ENCODE measurements at places on chromosomes 1 and 21.
A peak's percentile ranks its signal among the peaks of the same experiment; 100 is the strongest.

DNA sequence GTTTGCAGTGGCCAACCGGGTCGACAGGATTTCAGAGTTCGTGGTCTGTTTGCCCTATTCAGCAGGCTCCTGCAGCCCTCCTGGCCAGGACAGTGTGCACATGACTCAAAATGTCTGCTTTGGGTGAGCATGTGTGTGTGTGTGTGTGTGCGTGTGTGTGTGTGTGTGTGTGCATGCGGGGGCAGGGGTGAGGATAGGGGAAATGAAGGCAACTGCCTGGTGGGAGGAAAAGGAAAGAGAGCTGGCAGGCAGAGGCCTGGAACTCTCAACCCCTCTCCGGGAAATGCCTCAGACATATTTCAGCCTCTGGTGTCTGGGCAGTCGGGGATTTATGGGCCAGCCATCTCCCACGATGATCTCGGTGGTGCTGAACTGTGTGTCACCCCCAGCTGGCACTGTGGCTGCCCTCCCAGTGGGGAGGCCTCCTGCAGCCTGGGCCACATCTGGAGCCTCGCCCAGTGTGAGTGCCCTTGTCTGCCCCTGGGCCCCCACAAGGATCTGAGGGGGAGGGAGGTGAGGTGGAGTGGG lies 15.2 kb downstream of the CDCP2 start:
- DNase-seq, result no peak

DNA sequence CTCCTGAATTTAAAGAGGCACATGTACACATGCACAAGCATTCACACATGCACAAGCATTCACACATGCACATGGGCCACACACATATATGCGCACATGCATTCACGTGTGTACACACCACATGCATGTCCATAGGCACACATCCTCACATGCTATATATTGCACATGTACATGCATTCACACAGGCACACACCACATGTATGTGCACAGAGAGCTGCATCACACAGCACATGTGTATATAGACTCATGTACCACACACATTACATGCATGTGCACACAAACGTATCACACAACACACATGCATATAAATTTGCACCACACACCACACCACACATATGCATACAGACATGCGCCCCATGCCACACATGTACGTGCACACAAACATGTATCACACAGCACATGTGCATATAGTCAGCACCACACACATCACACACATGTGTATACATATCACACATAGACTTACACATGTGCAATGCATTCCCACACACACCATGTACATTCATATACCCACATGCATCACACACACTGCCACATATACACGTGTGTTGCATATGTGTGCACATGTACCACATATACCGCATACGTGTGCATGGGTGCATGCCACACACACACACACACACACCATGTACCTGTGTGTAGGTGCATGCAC lies 54.6 kb upstream of the COL18A1 start:
- DNase-seq, result no peak

GRCh38 chr1:224432672-224433040 lies 1.9 kb downstream of the WDR26 start:
- no peak for DNase-seq

DNA sequence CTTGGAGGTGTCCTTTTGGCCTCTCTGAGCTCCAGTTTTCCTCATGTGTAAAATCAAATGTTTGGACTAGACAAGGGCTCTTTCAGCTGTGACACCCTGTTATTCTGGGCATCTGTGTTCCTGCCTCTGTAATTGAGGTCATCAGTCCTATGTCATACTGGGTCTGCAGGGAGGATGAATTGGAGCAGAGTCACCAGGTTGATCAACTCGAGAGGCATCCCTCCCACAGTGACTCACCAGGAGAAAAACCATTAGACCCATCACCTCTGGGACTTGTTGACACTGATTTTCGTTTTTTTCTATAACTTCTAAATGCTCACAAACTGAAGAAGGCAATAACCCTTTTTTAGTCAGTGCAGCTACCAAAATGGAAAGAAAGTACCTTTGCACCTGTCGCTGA lies 82.2 kb downstream of the ST6GALNAC5 start:
- DNase-seq, result peak; percentile 15

DNA sequence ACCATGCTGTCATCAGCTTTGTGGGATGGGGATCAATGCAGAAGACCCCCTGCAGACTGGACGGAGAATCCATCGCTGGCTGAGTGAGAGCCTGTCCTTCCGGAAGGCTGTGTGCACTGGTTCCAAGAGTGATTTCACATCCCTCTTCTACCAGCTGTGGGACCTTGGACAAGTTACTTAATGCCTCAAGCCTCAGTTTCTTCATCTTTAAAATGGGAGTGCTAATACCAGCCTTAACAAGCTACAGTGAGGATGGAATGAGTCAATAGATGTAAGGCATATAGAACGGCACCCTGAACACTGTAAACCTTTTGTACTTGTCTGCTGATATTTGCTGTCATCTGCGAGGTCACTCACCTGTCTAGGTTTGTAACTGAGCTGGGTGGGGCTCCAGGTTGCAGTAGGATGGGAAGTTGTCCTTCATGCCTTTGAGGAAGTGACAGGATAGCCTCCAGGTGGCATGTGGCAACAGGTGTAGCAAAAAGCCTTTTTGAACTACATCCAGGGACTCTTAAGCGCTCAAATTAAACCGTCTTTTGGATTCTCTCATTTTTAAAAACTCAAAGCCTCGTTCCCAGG lies 27.5 kb downstream of the TMEM51 start:
- DNase-seq, result no peak

- DNase-seq, result no peak
Observed at GRCh38 chr1:1630191-1630964, 1.6 kb upstream of the MMP23B start.

GRCh38 chr1:225750420-225750819 lies 27.2 kb upstream of the SRP9 start:
- no peak for DNase-seq

GRCh38 chr1:184752656-184753055 lies 2.0 kb downstream of the EDEM3 start:
- DNase-seq, result no peak

DNA sequence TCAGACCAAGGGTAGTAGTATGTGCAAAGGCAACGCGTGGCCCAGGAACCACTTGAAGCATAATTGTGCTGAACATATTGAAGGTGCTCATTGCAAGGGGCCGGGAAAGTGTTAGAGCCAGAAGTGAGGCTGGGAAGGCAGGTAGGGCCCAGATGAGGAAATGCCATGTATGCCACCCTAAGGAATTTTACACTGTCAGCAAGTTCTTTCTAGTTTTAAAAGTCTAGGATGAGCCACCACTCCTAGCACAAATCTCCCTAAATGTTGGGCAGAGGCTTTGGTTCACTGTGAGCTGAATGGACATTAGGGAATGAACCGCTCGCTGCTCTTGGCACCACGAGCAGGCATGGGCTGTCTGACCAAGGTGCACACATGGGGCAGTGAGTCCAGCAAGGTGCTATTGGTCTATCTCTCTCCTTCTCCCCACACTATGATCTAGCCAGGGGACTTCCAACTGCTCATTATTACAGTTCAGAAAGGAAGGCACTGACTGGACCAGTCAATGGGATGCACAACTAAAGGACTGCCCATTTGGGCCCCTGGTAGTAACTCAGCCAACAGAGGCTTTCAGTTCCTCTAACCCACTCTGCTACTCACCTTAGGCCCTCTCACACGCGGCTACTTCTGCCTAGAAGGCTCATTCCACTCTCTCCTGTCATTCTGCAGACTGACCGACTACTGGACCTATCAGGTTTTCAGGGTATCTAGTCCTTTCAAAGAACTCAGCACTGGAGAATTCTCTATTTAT lies 2.0 kb downstream of the KANK4 start:
- no peak for DNase-seq

DNA sequence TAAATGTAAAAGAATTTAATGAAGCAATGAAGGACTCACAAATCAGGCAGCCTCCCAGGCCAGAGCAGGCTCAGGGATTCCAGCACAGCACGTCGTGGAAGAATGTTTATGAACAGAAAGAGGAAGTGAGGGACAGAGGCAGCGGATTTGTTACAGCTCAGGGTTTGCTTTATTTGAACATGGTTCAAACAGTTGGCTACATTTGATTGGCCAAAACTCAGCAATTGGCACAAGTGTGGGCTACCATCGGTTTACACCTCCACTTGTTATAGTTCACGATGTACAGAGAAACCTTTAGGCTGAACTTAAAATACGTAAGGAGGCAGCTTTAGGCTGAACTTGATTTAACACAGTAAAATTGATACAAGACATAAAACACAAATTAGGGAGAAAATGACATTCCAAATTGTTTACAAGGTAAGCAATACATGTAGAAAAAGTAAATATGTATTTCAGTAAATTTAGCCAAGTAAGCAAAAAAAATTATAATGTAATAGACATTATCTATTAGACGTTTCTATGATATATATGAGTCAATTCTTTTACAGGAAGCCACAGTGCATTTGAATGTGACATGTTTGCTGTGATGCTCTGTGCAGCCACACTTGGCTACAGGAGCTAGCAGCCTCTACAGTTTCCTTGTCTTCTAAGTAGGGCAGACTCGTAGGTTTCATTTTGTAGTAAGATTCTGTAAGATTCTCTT lies 126.5 kb downstream of the ADSS2 start:
- DNase-seq, result no peak

- peak; percentile 16 for DNase-seq
Observed at GRCh38 chr1:204571128-204571527, 54.9 kb downstream of the MDM4 start.

- no peak for DNase-seq
Observed at GRCh38 chr1:181135437-181135731, 46.9 kb downstream of the IER5 start.

DNA sequence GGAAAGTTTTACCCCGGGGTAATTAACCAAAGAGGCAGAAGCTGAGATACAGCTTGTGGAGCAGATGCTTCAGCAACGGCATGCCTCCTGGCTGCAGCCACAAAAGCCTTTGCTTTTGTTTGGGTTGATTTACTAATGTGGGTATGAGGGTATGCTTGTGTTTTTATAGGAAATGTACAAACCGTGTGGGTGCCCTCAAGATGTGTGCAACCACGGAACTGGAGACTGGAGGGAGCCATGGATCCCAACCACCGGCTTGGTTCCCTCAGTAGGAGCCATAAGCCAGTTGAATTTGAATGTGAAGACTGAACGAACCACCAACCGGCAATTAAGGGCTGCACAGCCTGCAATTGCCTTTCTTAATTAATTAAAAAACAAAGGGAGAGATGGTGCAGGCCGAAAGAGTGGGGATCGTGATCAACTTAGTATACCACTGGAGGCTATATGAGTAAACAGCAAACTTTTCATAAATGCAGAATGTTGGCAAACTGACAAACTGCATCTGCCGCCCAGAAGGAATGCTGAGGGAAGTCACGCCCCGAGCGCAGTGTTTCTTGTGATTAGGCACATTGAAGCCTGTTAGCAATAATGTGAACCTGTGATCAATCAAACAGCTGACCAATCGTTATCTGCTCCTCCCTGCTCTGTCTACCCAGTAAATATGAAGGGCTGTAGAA lies 104.1 kb downstream of the DISP1 start:
- DNase-seq, result no peak

- DNase-seq, result no peak
Observed at GRCh38 chr1:228004331-228004855, 2.4 kb upstream of the WNT3A start.

DNA sequence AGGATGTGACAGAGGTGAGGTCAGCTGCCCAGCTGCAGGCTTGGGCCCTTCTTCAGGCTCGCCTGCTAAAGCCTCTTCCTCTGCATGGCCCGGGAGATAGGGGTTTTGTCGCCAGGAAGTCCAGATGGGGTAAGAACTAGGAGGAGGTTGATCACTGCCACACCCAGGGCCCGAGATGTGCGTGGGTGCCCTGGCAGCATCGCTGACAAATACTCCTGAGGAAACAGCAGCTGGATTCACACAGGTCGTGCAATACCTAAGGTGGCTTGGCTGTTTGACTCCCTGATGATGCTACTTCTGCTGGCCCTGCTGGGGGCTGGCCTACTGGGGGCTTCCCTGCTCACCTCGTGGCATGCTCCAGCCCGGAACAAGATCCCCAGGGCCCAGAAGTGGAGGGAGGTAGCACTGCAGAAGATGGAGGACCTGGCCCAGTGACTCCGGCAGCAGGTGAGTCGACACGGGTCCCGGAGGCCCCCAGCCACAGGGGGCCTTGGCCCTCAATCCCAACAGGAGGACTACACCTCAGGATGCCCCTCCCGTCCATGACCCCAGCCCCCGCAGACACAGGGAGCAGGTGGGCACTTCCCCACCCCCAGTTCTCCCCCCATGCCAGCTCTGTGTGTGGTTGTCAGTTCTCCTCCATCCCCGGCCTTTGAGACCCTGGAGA lies 29.6 kb downstream of the FAAH start:
- DNase-seq, result no peak

DNA sequence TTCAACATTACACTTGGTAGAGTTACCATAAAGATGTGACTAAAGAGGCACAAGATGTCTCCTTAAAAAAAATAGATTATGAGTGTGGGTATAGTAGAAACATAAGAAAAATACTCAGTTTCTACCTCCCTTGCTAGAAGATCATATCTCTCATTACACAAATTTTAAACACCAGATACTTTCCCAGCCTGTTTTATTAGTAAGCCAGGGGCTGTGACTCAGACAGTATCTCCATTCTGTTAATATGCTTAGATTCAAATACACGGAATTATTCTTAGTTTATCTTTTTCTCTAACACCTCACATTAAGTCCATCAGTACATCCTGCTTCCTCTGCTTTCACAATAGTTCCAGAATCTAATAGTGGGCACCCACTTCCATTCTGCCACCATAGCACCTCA lies 561.8 kb upstream of the ADAMTS5 start:
- peak; percentile 7 for DNase-seq

- no peak for DNase-seq
Observed at GRCh38 chr1:96072021-96072420, 649.6 kb upstream of the PTBP2 start.

DNA sequence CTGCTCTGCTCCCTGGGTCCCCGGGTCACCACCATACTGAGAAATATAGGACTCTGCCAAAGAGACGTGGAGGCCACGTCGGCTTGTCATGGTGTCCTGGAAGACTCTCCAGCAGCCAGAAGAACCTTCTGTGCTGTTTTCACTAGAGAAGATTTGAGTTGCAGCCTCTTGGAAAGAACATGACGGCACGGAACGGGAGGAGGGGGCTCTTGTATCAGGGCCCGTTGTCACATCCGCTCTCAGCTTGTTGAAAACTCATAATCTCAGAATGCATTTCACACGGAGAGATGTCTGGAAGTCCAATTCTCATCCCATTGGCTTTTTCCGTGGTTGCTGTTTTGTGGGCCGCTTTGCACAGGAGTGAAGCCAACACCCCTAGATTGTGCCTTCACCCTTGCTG lies 39.4 kb upstream of the FAM3B start:
- no peak for DNase-seq

DNA sequence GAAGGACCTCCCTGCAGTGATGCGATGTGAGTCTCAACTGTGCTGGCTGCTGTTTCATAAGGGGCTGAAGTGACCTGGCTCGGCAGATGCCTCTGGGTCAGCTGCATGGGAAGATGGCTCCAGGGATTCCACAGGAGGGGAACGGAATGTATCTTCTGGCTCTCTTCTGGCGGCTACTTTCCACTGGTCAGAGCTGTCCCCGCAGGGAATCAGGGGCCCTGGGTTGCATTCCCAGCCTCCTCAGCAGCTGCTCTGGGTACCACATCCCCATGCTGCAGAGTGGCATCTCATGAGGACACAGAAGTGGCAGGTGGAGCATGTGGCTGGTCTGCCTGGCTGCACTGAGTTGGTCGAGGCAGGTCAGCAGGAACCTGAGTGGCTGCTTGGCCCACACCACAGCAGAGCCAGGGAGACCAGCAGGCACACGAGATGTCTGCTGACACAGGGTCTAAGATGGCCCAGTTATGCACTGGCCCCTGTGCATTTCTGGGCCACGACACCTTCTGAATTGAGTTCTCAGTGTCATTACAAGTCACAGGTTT lies 42.8 kb downstream of the POFUT2 start:
- DNase-seq, result no peak
